Central memory CD8-positive, alpha-beta T cell (primary cell): ENCODE measurements at places on chromosomes 12 and 14.

DNA sequence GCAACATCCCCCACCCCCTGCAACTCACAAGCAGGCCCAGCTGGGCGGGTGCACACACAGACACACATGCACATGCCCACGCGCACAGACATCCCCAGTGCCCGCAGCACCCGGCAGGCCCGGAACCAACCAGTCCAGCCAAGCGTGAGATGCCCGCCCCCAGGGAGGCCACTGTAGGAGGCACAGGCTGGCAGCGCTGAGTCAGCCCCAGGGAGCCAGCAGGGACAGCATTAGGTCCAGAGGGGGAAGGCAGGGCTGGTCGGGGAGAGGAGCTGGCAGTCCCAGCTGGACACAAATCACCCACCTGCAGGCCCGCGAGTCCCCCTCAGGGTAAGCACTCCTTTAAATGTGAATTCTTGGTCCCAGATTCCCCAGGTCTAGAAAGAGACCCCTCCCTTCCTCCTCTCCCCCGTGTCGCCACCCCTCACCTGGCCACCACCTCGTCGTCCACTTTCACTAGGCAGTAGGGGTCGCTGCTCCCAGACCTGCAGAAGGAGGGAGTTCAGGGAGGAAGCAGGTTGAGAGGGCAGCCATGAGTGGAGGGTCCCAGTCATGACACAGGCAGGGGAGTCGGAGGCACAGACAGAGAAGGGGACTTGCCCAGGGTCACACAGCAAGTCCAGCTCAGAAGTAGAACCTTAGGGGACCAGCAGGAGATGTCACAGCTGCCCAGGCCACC lies 5.0 kb downstream of the RASAL1 start:
- no peak for DNase-seq

- no peak for DNase-seq
Observed at GRCh38 chr12:98669751-98670150, 24.7 kb downstream of the APAF1 start.

GRCh38 chr12:113186033-113186365 lies 478 bp downstream of the RITA1 start:
- DNase-seq, result no peak

- DNase-seq, result no peak
Observed at GRCh38 chr12:105978686-105979085, 160.1 kb downstream of the NUAK1 start.

GRCh38 chr12:66247741-66248140 lies 54.6 kb upstream of the HELB start:
- DNase-seq, result no peak

DNA sequence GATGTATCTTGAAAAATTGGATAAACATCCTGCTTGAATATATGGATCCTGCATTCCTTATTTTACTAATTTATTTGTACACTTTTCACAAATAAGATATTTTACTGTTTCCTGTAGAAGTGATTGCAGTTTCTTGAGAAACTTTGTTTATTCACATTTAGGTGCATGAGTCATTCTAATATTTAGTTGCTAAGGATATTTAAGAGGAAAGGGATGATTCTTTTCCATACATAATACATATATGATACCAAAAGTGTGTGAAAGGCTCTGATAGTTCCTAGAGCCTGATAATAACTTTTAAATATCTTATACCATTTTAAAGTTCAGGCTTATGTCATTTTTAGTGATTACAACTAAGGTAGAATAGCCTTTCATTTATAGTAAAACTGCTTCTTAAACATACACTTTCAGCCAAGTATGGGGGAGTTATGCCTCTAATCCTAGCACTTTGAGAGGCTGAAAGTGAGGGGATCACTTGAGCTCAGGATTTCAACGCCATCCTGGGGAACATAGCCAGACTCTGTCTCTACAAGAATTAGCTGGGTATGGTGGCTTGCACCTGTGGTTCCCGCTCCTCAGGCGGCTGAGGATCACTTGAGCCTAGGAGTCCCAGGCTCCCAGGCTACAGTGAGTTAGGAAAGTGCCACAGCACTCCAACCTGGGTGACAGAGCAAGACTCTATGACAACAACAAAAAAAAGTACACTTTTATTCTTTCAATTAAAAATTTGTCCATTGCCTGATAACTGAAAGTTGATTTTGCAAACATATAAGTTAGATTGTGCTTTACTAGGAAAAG lies 262.6 kb upstream of the LRIG3 start:
- no peak for DNase-seq

GRCh38 chr14:101225157-101226152 lies 321.9 kb upstream of the RTL1 start:
- no peak for DNase-seq

DNA sequence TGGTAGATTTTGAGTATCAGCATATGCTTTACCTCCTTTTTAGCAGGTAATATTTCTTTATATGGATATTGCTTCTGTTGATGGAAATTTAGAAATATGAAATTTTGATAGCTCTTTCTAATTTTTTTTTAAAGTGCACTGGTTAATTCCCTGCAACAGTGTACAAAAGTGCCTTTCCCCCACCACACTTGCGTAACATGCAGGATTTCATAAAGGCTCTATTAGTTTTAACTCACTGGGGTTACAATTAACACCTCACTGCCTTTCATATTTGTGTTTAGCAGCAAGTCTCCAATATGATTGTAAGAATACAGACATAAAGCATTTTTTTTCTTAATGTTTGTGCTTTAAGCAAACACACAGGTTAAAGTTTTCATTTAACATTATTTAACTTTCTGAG lies 25.6 kb downstream of the MNAT1 start:
- no peak for DNase-seq

- no peak for DNase-seq
Observed at GRCh38 chr14:92937051-92937937, 14.3 kb downstream of the CHGA start.

GRCh38 chr12:108856428-108857157 lies 790 bp downstream of the SSH1 start:
- peak; percentile 44 for DNase-seq

- DNase-seq, result no peak
Observed at GRCh38 chr14:31122098-31122611, 85.4 kb downstream of the HECTD1 start.

DNA sequence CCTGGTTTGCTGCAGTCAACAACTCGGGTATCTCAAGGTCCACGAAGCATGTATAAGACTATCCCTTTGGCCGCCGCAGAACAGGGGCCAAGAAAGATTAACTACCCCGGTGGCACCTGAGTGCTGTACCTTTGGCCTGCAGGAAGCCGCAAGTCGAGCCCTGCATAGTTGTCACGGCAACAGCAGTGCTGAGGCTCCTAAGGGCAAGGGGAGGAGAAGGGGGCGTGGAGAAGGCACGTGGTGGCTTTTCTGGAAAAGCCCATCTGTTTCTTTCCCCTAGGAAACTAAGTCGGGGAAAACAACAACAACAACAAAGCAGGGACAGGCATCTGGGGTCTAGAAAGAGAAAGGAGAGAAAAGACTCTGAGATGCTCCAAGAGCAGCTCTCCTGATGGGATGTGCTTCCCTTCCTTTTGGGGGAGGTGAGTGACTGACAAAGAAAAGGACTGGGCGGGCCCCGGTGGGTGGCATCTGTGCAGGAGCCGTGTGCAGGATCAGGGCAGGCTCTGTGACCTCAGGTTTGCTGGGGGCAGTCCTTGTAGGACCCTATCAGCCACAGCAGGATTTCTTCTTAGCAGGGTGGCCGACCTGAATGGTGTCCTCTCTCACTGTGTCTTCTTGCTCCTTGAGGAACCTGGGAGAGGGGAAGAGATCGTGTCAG lies 123.9 kb downstream of the PRMT8 start:
- DNase-seq, result no peak

DNA sequence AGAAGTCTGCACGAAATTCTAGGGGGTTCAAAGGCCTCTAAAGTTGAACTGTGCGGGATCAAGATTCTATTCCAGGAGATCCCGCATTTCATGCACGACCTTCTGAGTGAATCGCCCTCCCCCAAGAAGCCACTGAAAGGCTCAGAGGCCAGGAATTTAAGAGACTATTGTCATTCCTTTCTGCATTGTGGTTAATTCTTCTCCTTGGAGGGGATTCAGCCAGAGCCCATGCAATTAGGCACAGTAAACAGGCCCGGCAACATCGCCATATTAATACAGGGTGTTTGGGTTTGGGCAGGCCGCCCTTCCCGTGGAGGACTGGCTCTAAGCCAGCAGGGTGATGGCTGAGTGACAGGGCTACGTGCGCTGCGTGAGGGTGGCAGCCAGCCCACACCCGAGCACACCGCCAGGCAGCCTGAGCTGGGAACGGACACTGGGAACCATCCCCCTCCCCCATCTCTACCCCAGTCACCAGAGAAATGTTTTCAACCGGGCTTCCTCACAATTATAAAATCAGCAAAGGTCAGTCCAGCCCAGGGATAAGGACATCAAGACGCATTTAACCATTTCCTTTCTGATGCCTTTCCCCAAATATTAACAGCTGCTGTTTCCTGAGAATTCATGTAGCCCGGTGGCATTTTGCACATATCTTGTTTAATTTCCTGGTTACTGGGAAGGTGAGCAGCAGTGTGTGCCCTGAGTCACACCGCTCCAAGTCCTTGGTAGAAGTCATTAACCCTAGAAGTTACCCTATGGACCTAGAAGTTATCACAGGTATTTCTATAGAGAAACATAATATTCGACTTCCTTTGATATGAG lies 12.5 kb downstream of the EGLN3 start:
- no peak for DNase-seq

DNA sequence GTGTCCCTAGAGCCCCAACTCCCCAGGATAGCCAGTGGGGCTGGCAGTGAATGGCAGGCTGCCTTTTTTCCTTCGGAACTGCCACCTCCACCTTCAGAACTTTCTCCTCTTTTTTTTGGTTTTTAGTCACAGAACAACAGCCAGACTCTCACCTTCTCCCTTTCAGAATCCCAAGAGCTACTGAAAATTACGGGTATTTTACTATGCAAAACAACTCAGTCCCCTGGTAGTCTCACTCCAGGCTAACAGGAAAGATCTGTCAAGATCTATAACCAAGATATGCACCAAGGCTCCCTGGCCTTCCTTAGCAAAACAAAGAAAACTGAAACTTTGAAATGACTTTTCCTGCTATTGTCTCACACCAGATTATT lies 12.5 kb downstream of the PLEKHG6 start:
- no peak for DNase-seq

DNA sequence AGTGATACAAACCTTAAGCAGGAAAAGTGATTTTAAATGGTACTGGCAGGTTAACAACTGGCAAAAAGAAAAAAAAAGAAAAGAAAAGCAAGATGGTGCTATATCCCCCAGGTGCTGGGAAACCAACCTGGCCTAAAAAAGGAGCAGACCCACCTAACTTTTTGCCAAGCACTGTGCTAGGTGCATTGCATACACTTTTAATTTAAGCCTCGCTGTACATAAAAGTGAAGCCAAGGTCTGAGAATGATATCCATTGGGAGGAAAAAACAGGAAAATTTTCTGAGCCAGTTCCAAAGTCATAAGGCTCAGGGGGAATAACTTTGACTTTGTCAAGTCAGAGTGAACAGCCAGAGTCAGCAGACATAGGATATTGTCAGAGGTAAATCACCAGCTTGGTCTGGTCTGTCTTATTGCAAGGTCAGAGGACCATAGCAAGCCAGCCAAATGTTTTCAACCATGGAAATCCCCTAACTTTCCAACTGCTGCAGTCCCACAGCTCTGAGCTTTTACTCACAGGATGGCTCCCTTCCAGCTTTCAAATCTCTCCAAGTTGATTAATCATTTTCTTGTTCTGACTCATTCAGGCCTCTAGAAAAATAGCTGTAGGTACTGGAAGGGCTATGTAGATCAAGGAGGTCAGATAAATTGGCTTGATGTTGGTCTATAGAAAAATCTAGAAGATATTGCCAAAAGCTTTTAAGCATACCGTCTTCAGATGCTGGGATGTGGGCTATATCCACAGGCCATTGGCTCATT lies 412.9 kb downstream of the RAD51B start:
- DNase-seq, result no peak

DNA sequence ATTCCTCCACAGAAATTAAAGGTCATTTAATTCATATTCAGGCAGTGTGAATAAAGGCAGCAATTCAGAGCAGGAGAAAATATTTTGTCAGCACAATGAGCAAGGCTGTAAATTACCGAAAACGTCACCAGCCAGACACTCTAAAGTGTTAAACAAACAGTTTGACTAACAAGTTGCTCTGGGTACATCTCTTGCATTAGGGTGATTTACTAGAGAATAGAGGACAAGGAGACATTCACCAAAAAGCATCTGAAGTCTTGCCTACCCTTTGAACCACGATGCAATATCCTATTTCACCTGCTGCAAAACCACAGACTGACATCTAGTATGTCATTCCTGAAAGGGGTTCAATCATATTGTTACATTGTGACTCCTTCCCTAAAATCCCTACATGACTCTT lies 27.1 kb upstream of the GPHB5 start:
- DNase-seq, result no peak

DNA sequence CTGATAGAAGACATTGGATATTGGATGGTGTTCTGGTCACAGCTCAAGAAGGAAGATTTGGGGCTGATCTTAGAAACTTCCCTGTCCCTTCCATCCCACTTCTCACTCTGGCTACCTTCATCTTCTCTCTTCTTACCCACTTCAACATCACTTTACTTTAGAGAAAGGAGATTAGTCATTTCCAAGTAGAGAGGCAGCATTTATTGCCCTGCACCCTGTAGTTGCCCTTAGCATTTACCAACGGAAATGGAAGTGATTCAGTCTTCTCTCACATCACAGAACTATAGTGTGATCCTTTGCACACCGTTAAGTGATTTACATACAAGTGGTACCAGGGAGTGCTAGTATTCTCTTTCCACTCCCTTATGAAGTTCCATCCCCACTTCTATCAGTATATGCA lies 52.4 kb downstream of the PHLDA1 start:
- no peak for DNase-seq

- DNase-seq, result no peak
Observed at GRCh38 chr14:68896132-68896531, 83.0 kb downstream of the ACTN1 start.

DNA sequence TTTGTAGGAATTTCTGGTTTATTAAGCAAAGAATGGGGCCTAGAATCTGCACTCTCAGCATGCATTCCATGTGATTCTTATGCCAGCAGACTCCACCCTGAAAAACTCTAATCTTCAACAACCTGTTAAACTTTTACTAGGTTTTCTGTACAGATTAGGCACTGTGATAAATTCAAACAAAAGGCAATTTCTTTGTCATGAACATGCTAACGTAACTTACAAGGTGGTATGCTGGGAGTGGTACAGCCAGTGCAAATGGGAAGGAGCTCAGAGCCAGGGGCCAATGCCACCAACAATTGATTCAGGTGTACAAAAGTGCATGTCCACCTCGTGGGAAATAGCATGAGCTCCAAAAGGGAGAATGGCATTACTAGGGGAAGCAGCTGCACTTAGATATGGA lies 83.0 kb downstream of the PPFIBP1 start:
- no peak for DNase-seq

- DNase-seq, result no peak
Observed at GRCh38 chr14:22926316-22926715, 2.9 kb downstream of the PRMT5 start.

DNA sequence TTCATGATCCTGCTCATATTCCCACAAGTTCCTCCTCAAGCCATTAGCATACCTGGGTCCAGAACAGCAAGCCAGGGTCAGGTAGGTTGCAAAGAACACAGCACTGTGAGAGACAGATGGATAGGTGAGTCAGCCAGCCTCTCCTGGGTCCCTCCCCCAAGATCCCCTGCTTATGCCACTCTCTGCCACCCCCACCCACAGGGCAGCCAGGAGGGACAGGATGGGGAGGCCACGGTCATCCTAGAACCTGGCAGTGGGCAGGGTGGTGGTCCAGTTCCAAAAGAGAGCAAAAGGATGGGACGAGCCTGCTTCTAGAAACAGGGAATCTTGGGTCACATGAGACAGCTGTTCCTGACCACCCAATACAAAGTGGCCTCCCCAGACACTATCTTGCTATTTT lies 12.7 kb downstream of the FAIM2 start:
- DNase-seq, result no peak
